Activated CD8-positive, alpha-beta T cell treated with anti-CD3 and anti-CD28 coated beads, Interleukin-2, amount 10 ng/mL, durations not matched to agents 7 days and 5 days (primary cell): ENCODE measurements at places on chromosomes 3 and 15. TPM values are rescaled to one million over a fixed set of nuclear protein-coding genes. Genes with fewer than 3 reads are reported as not detected.

The ZNF710 gene
- 24.9 TPM for total RNA-seq

The SPINK8 gene
- not detected for total RNA-seq

The CLEC3B gene
- total RNA-seq: 0.29 TPM

The NAA80 gene
- 28.5 TPM for total RNA-seq

The ANKUB1 gene
- not detected for total RNA-seq

The MGLL gene
- total RNA-seq: 2.2 TPM

The ISLR gene
- not detected for total RNA-seq

The XPC gene
- total RNA-seq: 31.6 TPM

The RNU5B-1 gene
- not detected for total RNA-seq

The RAD18 gene
- total RNA-seq: 40.2 TPM

The ZNF385D gene
- total RNA-seq: not detected

The C15orf40 gene
- 31.0 TPM for total RNA-seq

- H3K36me3 ChIP-seq: no peaks in the 10 kb centered on the region
- no peak overlapping the region for H3K4me3 ChIP-seq
These were observed 20.3 kb upstream of the RAD18 start for GRCh38 chr3:8983591-8983990.

DNA sequence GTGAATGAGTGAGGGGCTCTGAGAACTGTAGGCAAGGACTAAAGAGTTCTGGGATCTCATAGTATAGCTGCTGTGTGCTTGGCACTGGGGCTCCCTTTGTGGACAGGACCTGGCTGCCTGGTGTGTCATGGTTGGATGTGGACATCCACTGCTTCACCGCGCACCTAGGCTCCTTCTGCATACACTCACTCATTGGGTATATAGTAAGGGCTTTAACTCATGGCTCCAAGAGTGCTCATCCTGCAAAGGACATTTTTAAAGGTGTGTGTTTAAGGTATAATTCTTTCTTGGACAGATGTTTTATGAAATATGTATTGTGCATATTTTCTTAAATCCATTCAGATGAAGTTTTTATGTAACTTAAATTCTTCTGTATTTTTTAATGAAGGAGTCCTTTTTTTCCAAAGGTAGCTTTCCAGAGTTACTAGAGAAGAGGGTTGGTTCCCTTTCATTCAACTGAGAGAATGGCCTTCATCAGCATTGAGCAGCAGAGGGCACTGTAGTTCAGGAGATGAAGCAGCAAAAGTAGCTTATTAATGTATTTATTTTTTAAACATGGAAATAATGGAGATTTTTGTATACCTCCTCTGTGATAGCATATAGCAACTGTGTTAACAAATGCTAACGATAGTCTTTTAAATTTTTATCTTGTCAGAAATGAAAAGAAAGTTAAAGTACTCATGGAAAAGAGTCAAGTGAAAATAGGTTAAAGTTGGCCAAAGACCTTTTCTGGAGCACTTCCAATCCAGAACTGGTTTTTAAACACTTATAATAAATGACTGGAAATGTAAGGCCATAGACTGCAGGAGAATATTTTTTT, 25.2 kb downstream of the OXNAD1 start:
- H3K4me3 ChIP-seq: peak overlapping the region; percentile 92
- peaks cover 84% of the 10 kb centered on the region for H3K36me3 ChIP-seq
- no peaks in the 10 kb centered on the region for H3K27me3 ChIP-seq
- H3K27ac ChIP-seq: peak overlapping the region; percentile 88
- peaks cover 55% of the 10 kb centered on the region for H3K4me1 ChIP-seq

- no peaks in the 10 kb centered on the region for H3K36me3 ChIP-seq
- H3K4me3 ChIP-seq: no peak overlapping the region
These were observed 436.7 kb downstream of the EPHB1 start for GRCh38 chr3:135231737-135232136.

DNA sequence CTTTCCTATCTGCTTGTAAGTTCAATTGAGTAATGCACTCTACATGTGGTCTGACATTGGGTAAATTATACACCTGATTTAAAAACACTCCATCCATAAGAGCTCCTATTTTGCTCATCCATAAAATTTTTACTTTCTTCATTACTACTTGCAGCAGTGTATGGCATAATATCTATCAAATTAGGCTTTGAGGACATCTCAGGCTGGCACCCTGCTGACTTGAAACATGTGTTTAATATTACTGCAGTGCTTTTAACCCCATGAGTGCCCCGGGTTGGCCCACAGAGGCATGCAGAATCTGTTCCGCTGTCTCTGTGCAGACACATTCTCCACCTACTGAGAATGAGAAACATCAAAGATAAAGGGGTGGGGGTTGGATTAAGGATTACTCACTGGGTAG, 249.9 kb upstream of the DNAJC19 start:
- no peak overlapping the region for H3K4me3 ChIP-seq
- no peak overlapping the region for H3K27ac ChIP-seq
- H3K36me3 ChIP-seq: no peaks in the 10 kb centered on the region
- no peak for DNase-seq
- H3K27me3 ChIP-seq: no peaks in the 10 kb centered on the region

- H3K4me3 ChIP-seq: no peak overlapping the region
- H3K27me3 ChIP-seq: no peaks in the 10 kb centered on the region
- no peaks in the 10 kb centered on the region for H3K36me3 ChIP-seq
- no peak for DNase-seq
These were observed 72.0 kb downstream of the KCNH8 start for GRCh38 chr3:19220311-19220710.

DNA sequence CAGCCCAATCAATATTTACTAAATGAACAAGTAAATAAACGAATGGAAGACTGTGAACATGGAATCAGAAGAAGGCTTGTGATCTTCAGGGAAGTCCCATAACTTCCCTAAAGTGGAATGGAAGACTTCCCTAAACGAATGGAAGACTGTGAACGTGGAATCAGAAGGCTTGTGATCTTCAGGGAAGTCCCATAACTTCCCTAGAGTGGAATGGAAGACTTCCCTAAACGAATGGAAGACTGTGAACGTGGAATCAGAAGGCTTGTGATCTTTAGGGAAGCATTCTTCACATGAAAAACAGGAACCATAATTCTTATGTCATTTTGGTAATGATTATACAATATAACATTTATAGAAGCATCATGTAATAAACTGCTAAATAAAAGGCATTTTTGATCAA, 38.8 kb downstream of the EOGT start:
- H3K4me3 ChIP-seq: no peak overlapping the region
- H3K27me3 ChIP-seq: peaks cover 11% of the 10 kb centered on the region
- H3K4me1 ChIP-seq: no peaks in the 10 kb centered on the region
- DNase-seq: no peak
- peaks cover 17% of the 10 kb centered on the region for H3K36me3 ChIP-seq

DNA sequence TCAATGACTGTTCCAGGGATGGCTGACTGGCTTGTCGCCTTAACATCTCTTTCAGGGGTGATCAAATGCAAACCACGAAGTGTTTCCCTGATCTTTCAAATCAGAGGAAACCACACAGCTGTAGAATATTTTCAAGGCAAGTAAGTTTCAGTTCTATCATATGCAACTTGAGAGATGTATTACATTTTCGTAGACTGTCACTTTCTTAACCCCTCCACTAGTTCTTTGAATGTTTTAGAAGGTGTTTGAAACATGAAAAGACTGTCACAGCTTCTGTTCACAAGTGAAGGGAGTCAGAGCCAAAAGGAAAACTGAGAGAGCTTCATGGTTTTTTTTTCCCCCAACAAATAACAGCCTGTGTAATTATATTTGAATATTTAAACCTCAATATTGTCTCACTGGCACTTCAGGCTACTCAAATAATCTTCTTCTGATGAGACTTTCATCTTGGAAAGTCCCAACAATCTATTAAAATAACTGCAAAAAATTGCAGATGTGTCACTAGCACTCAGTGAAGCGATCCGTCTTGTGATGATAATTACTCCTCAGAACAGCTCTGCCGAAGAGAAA, 25.9 kb upstream of the CAPN7 start:
- H3K4me1 ChIP-seq: peaks cover 14% of the 10 kb centered on the region
- H3K4me3 ChIP-seq: no peak overlapping the region
- no peak for DNase-seq
- peaks cover 27% of the 10 kb centered on the region for H3K27me3 ChIP-seq
- H3K36me3 ChIP-seq: no peaks in the 10 kb centered on the region

DNA sequence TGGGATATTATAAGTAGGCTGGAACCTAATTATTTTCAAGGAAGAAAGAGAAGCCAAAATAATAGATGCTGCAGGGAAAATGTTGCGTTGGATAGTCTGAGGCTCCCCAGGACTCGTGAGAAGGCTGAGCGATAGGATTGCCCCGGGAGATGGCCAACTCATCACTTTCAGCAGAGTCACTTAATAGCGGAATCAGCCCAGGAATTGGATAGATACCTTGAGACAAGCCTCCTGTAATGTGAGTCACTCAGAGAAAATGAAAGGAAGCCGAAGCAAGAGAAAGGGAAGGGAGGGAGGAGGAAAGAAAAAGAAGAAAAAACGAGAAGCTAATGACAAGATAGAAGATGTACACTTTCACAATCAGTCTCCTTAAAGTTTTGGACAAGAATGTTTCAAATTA, 94.3 kb downstream of the SQOR start:
- H3K36me3 ChIP-seq: no peaks in the 10 kb centered on the region
- H3K27ac ChIP-seq: no peak overlapping the region
- DNase-seq: no peak
- no peaks in the 10 kb centered on the region for H3K4me1 ChIP-seq
- no peak overlapping the region for H3K4me3 ChIP-seq
- peaks cover 13% of the 10 kb centered on the region for H3K27me3 ChIP-seq

DNA sequence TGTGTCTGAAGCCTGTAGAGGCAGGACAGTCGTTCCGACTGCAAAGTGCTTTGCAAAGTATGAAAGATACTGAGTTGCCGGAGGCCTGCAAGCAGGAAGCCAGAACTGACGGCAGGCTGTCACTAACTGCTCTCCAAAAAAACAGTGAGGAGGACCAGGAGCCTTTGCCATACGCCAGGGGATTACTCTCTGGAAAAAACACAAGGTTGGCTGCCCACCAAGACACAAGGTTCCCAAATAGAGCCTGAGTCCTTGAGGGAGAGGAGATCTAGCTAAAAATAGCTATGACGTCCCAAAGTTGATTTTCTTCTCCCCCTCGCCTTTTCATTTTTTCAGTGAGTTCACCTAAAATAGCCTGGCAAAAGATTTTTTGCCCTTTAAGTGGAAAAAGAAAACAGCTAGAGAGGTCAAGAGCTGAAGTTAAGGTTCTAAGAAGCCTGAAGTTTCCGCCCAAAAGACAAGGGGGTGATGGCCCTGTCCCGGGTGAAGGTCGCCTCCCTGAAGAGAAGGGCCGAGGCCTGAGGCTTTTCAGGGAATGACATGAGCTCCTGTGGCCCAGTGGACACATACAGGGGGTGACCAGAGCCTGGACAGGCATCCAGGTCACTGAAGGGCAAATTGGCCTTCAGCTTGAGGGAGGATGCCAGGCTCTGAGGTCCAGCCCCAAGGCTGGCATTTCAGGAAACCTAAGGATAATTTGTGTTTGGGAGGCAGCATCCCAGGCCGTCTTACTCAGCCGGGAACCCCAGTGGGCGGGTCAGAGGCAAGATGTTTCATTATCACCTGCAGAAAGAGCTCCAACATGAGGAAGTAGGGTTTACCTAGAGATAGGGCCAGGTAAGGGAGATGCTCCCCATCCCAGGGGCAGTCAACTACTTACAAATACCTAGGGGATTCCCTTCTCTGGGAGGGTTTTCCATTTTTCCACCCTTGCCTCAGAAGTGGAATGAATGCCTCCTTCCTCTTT, 44.9 kb upstream of the DGKG start:
- no peaks in the 10 kb centered on the region for H3K4me1 ChIP-seq
- no peaks in the 10 kb centered on the region for H3K36me3 ChIP-seq
- peaks cover 2% of the 10 kb centered on the region for H3K27me3 ChIP-seq
- no peak overlapping the region for H3K4me3 ChIP-seq

DNA sequence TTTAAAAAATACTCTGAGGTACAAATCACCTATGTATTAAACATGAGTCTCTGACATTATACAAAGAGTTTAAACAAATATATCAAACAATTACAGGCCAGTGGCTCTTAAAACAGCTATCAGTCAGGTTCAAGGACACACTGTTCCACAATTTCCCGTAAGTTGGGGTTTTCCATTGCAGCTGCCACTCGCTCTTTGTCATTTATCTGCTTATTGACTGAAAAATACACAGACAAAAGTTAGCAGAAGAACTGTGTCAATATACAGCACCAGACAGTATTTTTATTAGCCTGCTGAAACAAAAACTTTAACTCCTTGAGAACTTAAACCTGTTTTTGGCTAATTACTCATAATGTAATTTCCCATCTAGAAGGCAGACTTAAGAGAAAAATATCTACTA, 20.8 kb downstream of the CIAO2A start:
- peaks cover 30% of the 10 kb centered on the region for H3K36me3 ChIP-seq
- no peak overlapping the region for H3K4me3 ChIP-seq
- no peaks in the 10 kb centered on the region for H3K27me3 ChIP-seq
- H3K27ac ChIP-seq: no peak overlapping the region

- peak; percentile 33 for DNase-seq
- no peak overlapping the region for H3K4me3 ChIP-seq
- H3K27ac ChIP-seq: no peak overlapping the region
- H3K27me3 ChIP-seq: peaks cover 25% of the 10 kb centered on the region
- no peaks in the 10 kb centered on the region for H3K36me3 ChIP-seq
These were observed 125.6 kb downstream of the ETFA start for GRCh38 chr15:76185716-76186115.

GRCh38 chr3:78911394-78911793, 856.4 kb downstream of the ROBO1 start:
- no peaks in the 10 kb centered on the region for H3K4me1 ChIP-seq
- no peaks in the 10 kb centered on the region for H3K27me3 ChIP-seq

GRCh38 chr3:115099986-115100571, 47.0 kb downstream of the ZBTB20 start:
- H3K27me3 ChIP-seq: no peaks in the 10 kb centered on the region
- peak overlapping the region; percentile 78 for H3K27ac ChIP-seq
- peaks cover 19% of the 10 kb centered on the region for H3K4me1 ChIP-seq
- H3K36me3 ChIP-seq: peaks cover 8% of the 10 kb centered on the region
- H3K4me3 ChIP-seq: peak overlapping the region; percentile 75
- peak; percentile 46 for DNase-seq

- no peak for DNase-seq
- no peaks in the 10 kb centered on the region for H3K36me3 ChIP-seq
- H3K4me3 ChIP-seq: no peak overlapping the region
- H3K27me3 ChIP-seq: peaks cover 10% of the 10 kb centered on the region
- no peaks in the 10 kb centered on the region for H3K4me1 ChIP-seq
These were observed 48.8 kb downstream of the WWTR1 start for GRCh38 chr3:149608987-149609386.

- peaks cover 27% of the 10 kb centered on the region for H3K4me1 ChIP-seq
- no peak for DNase-seq
- peaks cover 5% of the 10 kb centered on the region for H3K36me3 ChIP-seq
- H3K4me3 ChIP-seq: peak overlapping the region; percentile 94
- no peaks in the 10 kb centered on the region for H3K27me3 ChIP-seq
These were observed 1.0 kb upstream of the ZNF620 start for GRCh38 chr3:40504636-40505430.

GRCh38 chr3:141108039-141108438, 56.9 kb downstream of the SPSB4 start:
- no peaks in the 10 kb centered on the region for H3K4me1 ChIP-seq
- no peak overlapping the region for H3K27ac ChIP-seq
- H3K36me3 ChIP-seq: no peaks in the 10 kb centered on the region
- DNase-seq: no peak
